ENCODE measurements at places on chromosomes 7 and 10. TPM values are rescaled to one million over a fixed set of nuclear protein-coding genes. Genes with fewer than 3 reads are reported as not detected.

Gene CPED1
- total RNA-seq, result not detected

DNA sequence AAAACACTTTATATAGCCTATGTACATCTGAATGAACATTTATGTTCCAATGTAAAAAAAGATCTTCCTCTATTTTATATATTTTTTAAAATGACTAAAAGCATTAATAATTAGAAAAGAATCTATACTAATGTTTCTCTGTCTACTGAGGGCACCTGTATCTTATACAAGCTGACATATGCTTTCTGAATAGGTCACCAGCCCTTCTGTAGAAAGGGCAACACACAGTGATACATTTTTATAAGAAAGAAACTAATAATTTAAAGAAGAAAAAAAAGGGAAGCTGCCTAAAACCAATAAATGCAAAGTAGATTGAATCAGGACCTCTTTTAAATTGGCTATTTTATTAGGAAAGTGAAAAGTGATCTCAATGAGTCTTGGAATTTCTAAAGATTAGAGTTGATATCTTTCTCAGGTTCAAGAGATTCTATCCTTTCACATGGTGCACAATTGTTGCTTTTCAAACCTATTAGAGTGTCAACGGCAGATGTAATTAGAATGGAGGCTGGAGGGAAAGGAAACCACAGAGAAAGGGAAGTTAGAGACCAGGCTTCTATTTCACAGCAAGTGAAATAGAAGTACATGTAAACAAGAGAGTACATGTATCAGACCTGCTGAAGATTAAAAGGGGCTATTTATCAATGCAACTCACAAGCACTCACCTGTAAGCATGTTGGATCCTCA is 6.3 kb downstream of the MTPN start:
- no peak for DNase-seq

- DNase-seq, result no peak
Measured at GRCh38 chr10:71685554-71686232, 33.9 kb downstream of the C10orf105 start.

- DNase-seq, result no peak
Measured at GRCh38 chr10:6737758-6738111, 157.7 kb upstream of the PRKCQ start.

Gene PRR15
- total RNA-seq, result not detected

DNA sequence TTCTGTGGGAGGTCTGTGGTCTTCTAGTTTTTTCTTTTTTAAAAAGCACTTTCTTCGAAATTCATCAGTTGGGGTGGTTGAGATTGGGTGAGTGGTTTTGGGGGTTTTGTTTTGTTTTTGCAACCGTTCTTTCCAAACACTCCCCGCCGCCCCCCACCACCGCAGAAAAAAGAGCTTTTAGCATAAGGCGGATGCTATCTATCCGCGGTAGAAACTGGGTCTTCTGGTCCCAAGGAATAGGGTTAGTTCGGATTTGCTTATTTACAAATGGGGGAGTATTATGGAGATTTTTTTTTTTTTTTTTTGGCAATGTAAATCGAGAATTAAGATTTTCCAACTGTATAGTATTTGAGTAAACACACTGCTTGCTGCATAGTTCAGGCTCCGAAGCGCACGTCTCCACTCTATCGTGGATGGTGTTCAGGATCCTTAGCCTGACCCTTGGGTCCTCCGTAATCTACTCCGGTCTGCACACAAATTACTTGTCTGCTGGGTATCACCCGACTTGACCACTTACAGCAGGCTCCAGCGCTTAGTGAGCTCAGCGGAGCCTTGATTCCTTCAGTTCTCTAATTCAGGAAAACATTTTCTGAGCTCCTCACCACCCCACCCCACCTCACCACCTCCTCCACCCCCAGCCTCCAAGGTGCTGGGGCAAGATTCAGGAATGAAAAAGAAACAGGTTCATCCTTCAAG is 757 bp upstream of the NRCAM start:
- no peak for DNase-seq

Gene CCL24
- not detected for total RNA-seq

DNA sequence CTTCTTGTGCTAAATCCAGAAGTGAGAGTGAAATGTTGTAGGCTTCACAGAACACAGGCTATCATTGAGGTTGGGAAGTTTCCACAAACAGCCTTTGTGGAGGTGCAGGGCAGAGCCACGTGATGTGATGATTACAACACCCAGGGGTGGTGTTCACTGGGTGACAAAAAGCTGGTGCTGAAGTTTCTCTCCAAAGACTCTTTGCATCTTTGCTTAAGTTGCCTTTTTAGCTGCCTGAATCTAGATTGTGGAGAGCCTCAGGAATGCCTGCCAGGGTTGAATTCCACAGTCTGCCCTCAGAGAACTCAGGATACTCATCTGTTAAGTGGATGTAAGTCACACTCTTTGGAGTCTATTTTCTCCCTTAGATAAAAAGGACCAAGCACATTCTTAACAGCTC is 56.3 kb downstream of the PLXNA4 start:
- DNase-seq, result no peak

DNA sequence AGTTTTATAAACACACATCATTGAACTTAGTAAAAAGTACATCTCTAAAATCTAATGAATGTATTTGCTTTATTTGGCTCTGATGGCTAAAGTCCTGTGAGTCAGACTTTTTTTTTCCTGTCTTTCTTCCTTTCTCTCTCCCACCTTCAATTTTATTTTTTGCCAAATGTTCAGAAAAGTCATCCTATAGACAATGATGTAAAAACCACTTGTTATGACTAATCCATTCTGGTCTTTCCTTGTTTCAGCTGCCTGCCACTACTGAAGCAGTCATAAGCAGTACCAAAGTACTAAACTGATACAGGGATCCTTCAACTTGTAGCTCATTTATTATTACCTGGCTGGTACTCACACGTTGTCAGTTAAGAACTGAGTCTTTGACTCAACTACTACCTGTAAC is 23.9 kb downstream of the HECTD2 start:
- DNase-seq, result no peak

DNA sequence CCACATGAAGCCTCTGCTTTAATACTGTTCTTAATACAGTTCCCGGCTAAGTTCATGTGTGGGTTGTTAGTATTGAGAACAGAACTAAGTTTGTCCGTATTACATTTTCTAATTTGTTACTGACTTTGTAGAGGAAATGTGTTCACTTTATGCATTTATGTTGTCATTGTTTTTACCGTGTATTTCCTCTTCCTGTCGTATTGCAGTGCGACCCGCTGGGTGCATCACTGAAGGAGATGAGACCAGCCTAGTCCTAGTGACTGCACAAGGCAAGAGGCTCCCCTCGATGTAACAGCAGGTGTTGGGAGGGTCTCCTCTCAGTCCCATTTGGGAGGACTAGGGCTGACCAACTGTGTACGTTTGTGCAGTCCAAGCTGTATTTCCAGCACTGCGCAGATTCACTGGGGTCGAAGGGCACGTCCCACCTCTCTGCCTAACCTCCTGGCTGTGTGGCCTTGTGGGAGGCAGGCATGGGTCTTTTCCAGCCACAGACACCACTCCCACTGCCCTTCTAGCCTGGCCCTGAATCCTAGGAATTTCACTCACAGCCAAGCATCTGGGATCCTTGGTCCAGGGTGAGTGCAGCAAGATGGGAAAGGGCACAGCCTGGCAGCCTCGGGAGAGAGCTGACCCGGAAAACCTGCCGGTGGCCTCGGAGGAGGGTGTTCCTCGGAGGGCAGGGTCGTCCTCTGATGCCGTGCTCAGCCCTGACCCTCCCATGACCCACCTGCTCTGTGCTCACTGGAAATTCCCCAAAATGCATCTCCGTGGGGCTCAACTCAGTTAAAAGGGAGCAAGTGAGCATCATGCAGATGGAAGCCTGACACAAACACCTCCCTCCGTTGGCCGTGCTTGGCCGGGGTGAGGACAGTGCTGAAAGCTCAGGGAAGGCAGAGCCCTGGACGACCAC is 63.9 kb upstream of the FAM20C start:
- no peak for DNase-seq

DNA sequence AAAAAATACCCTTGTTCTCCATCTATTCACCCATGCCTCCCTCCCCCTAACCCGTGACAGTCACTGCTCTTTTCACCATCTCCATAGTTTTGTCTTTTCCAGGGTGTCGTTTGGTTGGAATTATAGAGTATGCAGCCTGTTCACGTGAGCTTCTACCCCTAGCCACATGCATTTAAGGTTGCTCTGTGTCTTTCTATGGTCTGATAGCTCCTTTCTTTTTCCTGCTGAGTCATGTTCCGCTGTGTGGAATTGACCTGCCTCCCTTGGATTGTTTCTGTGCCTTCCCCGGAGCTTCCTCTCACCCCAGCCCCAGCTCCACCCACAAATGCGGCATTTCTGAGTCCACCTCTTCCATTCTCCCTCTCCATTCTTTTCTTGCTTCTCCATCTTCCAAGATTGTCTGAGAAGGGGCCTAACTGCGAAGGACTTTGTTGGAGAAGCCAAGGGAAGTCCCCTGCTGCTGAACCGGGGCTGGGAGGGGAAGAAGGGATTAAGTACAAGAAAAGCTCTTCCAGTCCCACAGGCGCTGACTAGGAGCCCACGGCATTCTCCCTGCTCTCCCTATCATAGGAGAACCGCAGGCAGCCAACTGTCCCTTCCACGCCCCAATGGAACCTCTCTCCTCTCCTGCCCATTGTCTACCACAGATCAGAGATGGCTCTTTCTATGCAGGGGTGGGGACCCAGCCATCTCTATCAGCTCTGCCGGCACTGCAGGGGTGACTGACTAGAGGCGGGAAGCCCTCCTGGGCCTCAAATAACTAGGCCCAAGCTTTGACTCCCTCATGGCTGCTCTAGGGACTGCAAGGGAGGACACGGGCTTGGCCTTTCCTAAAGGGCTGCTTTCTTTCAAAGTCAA is 87.5 kb upstream of the ANLN start:
- DNase-seq, result no peak

Gene HMX3
- not detected for total RNA-seq

DNA sequence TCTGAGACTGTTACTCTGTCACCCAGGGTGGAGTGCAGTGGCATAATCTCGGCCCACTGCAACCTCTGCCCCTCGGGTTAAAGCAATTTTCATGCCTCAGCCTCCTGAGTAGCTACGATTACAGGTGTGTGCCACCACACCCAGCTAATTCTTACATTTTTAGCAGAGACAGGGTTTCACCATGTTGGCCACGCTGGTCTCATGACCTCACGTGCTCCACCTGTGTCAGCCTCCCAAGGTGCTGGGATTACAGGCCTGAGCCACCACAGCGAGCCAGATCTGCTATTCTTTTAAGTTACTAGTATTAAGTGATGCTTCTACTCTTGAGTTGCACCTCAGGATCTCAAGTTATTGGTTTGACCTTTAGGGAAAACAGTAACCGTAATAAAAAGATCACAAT is 23.0 kb upstream of the KMT2E start:
- peak; percentile 6 for DNase-seq

DNA sequence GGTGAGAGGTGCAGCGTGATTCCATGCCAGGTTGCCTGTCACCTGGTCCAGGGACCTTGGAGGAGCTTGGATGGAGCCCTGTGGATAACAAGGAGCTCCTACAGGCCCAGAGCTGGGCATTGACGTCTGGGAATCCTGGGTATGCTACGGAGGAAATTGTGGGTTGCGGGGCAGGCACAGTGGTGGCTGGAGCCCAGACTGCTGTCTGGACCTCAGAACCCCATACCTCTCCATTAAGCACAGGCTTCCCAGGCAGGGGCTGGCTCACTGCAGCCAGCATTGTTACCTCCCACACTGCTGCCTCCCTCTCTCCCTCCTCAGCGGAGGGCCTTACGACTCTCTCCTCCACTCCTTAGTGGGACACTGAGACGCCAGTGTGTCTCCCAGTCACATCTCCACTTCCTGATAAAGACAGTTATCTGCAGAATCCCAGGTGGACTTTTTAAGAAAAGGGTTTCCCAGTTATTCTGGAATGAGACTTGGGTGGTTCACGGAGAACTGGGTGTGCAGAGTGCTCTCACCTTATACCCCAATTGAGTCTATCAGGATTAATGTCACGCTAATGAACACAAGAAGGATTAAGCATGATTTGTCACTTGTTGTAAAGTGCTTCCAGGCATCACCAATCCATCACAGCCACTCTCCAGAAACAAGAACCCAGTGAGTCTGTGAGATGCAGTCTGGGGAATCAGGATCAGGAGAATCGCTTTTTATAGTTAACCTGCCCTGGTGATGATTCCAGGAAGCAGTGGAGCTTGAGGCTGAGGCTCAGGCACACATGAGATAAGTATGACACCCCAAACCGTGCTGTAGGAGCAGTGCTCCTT is 309.4 kb downstream of the RPS24 start:
- no peak for DNase-seq

DNA sequence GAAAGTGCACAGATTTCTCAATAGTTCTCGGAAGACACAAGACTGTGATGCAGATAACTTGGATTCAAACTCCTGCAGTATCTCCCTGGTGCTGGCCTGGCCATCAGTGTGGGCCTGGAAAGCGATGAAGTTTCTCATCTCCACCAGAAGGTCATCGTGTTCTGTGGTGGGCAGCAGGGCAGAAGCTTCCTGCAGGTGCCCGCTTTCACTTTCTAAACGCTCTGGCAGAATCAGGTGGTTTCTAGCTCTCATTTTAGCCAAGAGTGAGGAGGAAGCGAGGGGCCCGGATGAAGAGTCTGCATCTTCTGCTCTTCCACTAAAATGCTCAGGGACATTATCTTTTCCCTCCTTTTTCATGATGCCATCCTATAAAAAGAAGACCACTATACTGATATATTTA is 63.0 kb upstream of the DRGX start:
- no peak for DNase-seq

Gene PHYHIPL
- not detected for total RNA-seq

- no peak for DNase-seq
Measured at GRCh38 chr10:2464483-2464882, 602.9 kb upstream of the PFKP start.

Gene ZNF853
- total RNA-seq, result 0.78 TPM

DNA sequence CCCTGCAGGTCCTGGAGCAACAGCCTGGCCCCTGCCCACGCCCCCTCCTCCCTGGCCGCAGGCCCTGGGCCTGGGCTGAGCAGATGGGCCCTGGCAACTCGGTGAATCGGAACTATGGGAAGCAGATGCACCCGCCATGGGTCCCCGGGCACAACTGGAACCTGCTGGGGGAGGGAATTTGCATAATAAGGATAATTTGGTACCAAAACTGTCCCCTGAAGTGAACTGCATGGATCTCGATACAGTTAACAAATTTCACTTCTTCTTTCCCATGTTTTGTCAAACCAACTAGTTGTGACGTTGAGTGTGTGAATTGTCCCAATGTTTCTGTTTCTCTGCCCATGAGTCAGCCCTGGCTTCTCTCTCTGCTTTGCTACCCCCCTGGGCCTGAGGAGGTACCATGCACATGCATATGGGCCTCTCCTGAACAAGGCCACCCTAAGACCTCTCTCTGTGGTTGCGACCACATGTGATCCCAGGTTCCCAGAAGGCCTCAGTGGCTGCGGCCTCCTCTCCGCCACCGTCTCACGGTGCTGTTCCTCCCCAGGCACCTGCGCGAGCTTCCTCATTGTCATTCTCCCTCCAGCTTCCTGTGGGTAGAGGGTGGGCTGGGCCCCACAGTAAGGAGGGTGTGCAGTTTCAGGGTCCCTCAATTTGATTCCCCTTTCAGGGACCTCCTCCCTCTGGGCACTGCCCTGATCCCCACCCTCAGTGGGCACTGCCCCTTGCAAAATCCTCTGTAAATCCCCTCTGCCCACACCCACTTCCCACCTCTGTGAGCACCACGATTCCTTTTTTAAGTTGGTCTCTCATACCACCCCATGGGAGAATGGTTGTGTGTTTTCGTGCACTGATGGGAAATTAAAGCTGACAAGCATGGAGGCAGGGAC is 40.0 kb downstream of the FIGNL1 start:
- DNase-seq, result no peak

Data from activated CD8-positive, alpha-beta T cell treated with anti-CD3 and anti-CD28 coated beads, Interleukin-2, amount 10 ng/mL, durations not matched to agents 7 days and 5 days (primary cell).